PC-3 (cell line): ENCODE measurements at places on chromosomes 3 and 15. TPM values are rescaled to one million over a fixed set of nuclear protein-coding genes. Genes with fewer than 3 reads are reported as not detected.
A peak's percentile ranks its signal among the peaks of the same experiment; 100 is the strongest.

The GHSR gene
- not detected in 2 replicates for total RNA-seq

DNA sequence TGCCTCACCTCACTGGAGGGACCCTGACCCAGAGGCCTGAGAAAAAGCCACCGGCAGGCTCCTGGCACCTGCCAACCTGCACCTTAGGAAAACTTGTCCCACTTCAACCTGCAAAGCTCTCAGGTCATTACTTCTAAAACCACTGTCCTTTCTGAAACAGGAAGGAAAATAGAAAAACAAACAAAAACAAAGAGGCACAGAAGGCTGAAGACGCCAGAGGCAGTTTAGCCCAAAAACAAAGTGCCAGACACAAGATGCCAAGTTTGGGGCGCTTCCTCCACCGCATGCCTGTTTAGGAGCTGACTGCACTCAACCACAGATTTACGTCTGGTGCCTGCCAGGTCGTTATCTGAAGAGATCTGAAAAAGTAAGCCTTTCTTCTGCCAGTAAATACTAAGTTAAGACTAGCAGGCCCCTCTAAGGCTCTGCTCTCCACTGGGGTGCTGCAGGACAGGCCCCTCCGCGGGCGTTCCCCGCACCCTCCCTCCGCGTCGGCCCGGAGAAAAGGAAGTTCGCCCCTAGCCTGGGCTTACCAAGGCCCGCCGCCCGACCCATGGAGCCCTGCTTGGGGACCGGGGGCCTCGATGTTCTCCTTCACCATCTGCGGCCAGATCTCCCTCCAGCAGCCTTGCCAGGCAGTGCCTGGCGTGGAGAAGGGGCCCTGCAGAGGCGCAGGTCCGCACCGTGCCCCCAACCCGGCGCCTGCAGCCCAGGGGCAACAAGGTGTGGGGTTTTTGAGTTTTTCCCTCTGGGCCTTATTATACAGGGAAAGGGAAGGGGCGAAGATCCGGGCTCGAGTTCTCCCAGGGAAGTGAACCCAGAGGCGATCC, 1.3 kb downstream of the GOLGA8A start:
- peak; percentile 21 for DNase-seq

GRCh38 chr3:58260733-58261132, 23.1 kb downstream of the ABHD6 start:
- no peak for DNase-seq

DNA sequence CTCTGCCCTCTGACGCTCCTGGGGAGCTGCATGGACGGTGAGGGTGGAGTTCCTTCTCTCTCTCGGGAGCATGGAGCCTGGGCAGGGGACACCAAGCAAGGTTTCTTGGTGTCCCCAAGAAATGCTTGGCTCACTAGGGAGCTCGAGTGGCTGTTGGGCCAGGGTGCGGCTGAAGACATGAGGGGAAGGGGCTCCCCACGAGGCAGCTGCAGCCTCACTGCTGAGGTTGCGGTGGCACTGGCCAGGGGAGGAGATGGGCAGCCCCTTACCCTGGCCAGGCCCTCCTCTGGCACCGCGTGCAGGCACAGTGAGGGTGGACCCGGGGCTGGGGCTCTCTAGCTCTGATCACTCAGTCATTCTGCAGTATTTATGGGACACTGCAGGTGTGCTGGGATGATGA, 43.5 kb upstream of the SLC41A3 start:
- no peak for DNase-seq

The ITIH4 gene
- 0.80 TPM in 1 of 2 replicates, not detected in the other for total RNA-seq

- DNase-seq, result no peak
Observed at GRCh38 chr3:171249245-171249644, 211.0 kb downstream of the TNIK start.

GRCh38 chr3:140727886-140728285, 50.0 kb downstream of the TRIM42 start:
- DNase-seq, result peak; percentile 1

The CTXN2 gene
- not detected in 2 replicates for total RNA-seq

DNA sequence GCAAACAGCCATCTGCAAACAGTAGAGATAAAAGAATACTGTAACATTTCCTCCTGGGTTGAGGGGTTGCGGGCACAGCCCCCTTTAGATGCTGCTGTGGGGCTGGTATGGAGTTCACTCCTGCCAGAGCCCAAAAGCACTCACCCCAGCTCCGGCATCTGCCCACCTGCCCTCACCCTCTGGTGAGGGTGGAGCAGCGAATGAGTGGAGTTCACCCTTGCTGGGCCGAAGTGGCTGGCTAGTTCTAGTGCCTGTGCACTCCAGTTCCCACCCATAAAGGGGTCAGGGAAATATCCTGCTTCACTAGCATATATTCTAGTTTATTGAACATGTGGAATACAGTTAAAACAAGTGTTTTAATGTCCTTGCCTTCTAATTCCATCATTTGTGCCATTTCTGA, 209.7 kb upstream of the SGO1 start:
- no peak for DNase-seq

The ADAMTS17 gene
- total RNA-seq, result 5.5 and 6.9 TPM in 2 replicates

- DNase-seq, result no peak
Observed at GRCh38 chr3:85476891-85477495, 518.2 kb downstream of the CADM2 start.

- no peak for DNase-seq
Observed at GRCh38 chr15:58981808-58982475, 5.5 kb upstream of the RNF111 start.

GRCh38 chr3:33980252-33980651, 181.8 kb downstream of the PDCD6IP start:
- peak; percentile 84 for DNase-seq

DNA sequence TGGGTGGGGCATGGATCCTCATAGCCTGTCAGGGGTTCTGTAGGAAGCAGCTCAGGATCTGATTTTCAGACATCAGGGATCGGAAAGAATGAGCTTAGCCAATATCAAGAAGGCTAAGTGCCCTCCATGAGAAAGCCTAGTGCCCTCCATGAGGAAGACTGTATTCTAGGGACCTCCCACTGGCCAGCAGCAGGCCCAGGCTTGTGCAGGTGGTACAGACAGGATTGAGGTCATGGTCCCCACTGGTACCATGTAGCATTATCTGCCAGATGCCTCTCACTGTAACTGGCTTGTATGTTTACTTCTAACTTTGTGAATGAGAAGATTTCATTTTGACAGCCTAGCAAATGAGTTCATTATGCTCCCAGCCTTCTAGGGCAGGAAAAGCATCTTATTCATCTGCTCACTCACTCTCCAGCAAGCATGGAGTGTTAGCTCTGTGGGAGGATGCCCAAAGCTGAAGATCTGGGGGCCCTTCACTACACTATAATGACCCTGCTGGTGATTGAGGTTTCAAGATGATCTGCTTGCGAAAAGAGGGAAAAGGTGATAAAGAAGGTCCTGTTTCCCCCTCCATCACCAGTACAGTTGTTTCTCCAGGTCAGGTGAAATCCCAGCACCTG, 7.5 kb downstream of the EPHB1 start:
- DNase-seq, result no peak

DNA sequence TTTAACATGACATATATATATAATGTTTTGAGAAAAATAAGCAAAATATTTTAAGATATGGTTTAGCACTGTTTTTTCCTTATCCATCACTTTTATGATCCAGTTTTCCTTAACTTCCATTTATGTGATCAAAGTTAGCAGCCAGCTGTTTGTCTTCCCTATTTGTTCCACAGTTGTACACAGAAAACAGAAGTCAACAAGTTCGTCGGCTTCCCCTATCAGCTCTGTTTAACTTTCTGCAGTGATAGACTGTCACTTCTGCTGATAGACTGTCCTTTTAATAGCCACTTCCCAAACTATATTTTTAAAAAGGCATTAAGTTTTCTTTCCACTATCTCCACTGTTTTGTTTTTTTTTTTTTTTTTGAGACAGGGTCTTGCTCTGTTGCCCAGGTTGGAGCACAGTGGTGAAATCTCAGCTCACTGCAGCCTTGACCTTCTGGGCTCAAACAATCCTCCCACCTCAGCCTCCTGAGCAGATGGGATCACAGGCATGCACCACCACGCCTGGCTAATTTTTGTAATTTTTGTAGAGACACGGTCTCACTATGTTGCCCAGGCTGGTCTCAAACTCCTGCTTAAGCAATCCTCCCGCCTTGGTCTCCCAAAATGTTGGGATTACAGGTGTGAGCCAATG, 7.2 kb downstream of the FSD2 start:
- no peak for DNase-seq

- DNase-seq, result no peak
Observed at GRCh38 chr3:73901686-73902085, 276.9 kb upstream of the PDZRN3 start.

The CLSTN2 gene
- total RNA-seq, result not detected in 2 replicates

The RHOA gene
- 278 and 292 TPM in 2 replicates for total RNA-seq

GRCh38 chr3:191795196-191795595, 334.2 kb downstream of the PYDC2 start:
- peak; percentile 33 for DNase-seq

DNA sequence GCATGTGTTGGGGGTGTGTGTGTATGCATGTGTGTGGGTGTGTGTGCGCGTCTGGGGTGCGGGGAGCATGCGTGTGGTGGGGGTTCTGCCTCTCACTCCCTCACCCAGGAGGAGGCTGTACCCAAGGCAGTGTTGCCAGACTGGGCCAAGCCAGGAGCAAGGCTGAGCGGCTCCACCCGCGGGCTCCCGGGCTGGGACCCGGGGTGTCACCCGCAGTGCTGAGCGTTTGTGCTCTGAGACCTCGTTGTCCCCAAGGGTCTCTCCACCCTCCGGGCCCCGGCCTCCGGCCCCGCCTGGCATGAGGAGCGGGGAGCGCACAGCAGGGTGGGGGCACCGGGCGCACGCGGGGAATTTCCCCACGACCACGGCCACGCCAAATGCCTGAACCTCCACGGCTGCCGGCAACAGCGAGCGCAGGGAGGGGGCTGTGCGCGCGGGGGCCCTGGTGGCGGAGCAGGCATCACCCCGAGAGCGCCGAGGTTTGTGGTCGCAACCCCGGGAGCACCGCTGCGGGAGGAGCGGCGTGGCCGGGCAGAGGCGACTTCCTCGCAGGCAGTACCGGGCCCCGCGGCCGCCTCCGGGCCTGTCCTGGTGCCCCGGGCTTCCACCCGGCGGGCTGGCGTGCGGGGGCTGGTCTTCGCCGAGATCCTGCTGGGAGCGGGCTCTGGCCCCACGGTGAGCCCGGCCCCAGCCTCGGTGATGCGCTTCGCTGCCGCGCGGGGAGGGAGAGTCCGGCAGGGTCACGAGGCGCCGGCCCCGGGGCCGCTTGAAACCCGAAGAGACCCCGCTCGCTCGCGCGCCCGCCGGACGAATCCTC, 7.4 kb upstream of the OCA2 start:
- DNase-seq, result no peak

GRCh38 chr15:87461631-87462030, 794.9 kb downstream of the NTRK3 start:
- peak; percentile 70 for DNase-seq

- no peak for DNase-seq
Observed at GRCh38 chr3:127296166-127296565, 8.3 kb upstream of the PRR20G start.

GRCh38 chr15:41894791-41895463, 1.1 kb upstream of the SPTBN5 start:
- peak; percentile 82 for DNase-seq

The SCN11A gene
- not detected in 2 replicates for total RNA-seq

DNA sequence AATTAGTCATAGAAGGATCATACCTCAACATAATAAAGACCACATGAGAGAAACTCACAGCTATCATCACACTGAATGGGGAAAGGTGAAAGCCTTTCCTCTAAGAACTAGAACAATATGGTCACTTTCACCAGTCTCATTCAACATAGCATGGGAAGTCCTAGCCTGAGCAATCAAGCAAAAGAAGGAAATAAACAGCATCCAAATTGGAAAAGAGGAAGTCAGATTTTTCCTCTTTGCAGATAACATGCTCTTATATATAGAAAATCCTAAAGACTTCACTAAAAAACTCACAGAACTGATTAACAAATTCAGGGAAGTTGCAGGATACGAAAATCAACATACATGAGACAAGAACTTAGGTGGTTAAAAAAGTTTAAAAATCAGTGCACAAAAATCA, 24.7 kb downstream of the MAP3K13 start:
- no peak for DNase-seq

- peak; percentile 30 for DNase-seq
Observed at GRCh38 chr3:132268956-132269355, 48.3 kb upstream of the ACP3 start.

DNA sequence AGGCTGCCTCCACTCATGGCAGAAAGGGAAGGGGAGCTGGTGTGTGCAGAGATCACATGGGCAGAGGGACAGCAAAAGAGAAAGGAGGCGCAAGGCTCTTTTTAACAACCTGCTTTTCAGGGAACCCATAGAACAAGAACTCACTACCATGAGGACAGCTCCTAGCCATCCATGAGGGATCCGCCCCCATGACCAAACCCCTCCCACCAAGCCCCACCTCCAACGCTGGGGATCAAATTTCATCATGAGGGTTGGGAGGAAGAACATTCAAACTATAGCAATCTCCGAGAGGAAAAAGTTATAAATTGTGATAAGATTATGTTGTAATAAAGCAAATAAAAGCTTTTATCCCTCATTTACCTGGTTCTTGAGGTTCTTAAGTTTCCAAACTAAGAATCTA, 84.7 kb upstream of the LMCD1 start:
- peak; percentile 60 for DNase-seq

DNA sequence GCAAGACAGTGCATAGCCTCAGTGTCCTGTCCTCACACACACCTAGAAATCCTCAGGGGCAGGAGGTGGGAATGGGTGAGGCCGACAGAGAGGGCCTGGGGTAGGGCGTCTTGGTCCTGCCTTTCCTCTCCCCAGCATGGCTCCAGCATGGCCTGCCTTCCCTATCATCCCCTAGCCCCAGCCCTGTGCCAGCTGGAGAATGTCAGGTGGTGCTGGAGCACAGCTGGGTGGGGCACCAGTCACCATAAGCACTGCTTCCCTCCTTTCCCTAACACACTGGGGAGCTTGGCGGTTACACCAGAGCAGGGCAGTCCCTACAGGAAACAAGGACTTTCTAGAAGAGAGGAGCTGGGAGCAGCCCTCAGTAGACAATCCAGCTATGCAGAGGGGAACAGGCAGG, 236.8 kb downstream of the KLF13 start:
- no peak for DNase-seq

The GADL1 gene
- not detected in 2 replicates for total RNA-seq

GRCh38 chr3:89414270-89414669, 306.8 kb downstream of the EPHA3 start:
- no peak for DNase-seq

DNA sequence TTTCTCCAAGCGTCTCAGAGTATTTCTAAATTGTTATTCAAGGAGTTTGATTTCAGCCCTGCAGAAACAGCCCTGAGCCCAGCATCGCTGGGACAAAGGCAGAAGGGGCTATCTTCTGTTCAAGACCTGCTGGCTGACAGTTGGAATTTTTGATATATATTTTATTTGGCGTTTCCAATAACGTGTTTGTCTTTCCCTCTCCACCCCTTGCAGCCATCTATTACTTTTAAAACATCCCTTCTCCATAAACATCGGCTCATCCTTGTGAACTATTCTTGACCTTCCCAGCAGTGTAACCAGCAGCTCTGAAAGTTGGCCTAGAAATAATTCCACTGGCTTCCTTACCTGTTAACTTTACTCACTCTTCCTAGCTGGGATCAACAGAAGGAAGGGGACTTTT, 5.5 kb upstream of the MEIS2 start:
- no peak for DNase-seq

The KY gene
- 0.29 TPM in 1 of 2 replicates, not detected in the other for total RNA-seq

- peak; percentile 66 for DNase-seq
Observed at GRCh38 chr3:127690823-127691452, 18.2 kb downstream of the ABTB1 start.

The FETUB gene
- not detected in 2 replicates for total RNA-seq

GRCh38 chr15:73982222-73982962, 9.7 kb downstream of the STOML1 start:
- peak; percentile 82 for DNase-seq

The SERPINI2 gene
- not detected in 2 replicates for total RNA-seq
